ENCODE measurements at places on chromosomes 11 and 22. TPM values are rescaled to one million over a fixed set of nuclear protein-coding genes. Genes with fewer than 3 reads are reported as not detected.

DNA sequence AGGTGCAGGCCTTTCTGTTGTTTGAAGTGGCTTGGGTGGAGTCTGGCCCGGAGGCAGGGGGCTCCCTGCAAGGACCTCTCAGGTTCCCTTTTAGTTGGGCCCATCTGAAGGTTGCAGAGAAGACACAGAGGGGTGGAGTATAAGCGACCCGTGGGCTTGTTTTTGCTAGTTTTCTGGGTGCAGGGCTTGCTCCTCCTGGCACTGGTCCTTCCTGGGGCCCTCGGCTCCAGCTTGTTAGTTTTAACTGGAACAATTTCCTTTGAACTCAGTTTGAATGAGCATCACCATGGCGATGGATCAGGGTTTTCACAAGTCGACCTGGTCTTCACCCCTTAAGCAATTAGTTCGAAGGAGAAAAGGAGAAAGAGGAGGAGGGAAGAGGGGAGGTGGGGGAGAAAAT is 28.5 kb upstream of the OAF start:
- peak; percentile 77 for DNase-seq

DNA sequence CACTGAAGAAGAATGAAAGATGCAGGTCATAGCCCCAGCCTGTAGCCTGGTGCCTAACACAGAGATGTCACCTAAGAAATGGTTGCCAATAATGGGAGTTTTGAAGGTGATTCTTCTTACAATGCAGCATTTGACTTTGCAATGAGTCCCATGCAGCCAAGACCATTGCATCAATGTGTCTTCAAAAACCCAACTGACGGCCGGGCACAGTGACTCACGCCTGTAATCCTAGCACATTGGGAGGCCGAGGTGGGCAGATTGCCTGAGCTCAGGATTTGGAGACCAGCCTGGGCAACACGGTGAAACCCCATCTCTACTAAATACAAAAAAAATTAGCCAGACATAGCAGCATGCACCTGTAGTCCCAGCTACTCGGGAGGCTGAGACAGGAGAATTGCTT is 89.3 kb upstream of the ASPHD2 start:
- DNase-seq, result no peak

GRCh38 chr11:18000760-18001159 is 12.1 kb downstream of the SERGEF start:
- DNase-seq, result no peak

DNA sequence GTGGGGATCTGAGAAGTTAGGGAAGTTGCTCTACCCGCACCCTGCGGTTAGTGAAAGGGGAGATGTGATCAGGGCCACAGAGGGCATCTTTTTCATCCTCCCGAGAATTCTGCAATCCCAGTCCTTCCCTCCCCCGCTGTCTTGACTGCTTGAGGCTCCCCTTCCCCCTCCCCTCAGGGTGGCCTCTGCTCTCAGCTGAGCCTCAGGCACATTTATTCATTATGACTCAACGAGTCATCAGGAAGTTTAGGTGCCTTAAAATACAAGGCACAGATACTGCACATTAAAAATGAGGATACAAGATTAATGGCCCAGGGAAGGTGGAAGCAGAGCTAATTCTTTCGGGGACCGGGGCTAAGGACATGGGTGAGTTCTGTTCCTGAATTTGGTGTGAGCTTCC is 104.0 kb downstream of the CACNA1I start:
- DNase-seq, result no peak

- no peak for DNase-seq
Measured at GRCh38 chr22:48536541-48537342, 1290.9 kb downstream of the BRD1 start.

The KCNK4 gene
- 0.98 TPM for total RNA-seq

The TTC12 gene
- 20.4 TPM for total RNA-seq

DNA sequence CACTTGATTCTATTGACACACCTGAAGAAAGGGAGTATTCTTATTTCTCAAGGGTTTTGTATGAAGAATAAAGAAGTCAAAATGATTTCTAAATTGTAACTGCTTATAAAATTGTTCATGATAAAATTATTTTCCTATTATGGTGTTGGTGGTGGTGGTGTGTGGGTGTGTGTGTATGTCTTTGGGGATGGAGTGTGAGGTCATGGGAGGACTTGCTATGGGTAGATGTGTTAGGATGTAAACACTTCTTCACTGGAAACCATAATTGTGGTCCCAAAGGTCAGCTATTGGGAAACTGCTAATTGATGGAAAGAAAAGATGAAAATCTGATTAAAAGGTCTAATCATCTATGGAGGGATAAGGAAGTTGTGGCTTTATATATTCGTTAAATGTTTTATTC is 5.1 kb downstream of the TRIM22 start:
- DNase-seq, result no peak

GRCh38 chr11:47130543-47130942 is 46.1 kb downstream of the ARFGAP2 start:
- DNase-seq, result no peak

GRCh38 chr11:81602508-81602907 is 1131.2 kb downstream of the FAM181B start:
- no peak for DNase-seq

- no peak for DNase-seq
Measured at GRCh38 chr11:11409901-11410300, 56.9 kb upstream of the CSNK2A3 start.

The TRIM6 gene
- 3.9 TPM for total RNA-seq

DNA sequence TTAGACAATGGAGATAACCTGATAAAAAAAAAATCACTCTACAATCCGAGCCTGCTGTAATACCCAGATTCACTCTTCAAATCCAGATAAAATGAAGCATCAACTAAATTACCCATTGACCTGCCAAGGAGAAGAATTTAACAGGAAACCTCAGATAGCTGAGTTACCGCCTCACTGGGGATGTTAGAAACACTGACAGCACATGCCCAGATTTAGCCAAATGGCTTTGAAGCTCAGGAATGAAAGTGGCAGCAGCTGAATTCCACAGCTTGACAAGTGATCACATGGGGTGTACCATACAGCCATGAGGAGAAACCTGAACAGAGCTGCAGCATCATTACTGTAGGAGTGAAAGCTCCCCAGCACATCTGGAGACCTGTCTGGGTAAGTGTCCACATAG is 807.6 kb downstream of the DLG2 start:
- DNase-seq, result no peak

DNA sequence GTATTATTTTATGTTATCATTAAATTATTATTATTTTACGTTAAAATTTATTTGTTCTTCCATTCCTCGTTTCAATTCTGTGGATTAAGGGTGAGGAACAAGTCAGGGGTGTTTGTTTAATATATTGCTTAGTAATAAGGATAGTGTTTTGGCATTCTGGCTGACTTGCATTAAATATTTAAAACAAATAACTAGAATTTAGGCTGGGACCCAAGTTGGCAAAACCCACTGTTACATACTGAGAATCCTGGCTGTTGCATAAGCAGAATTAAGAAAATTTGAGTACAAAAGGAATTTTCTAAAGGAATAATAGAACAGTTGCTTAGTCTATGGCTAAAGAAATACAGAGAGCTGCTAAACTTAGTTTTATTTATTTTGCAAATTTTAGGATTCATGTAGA is 196.4 kb downstream of the GUCY1A2 start:
- no peak for DNase-seq

GRCh38 chr11:75810637-75811390 is 4.2 kb upstream of the UVRAG start:
- no peak for DNase-seq

- DNase-seq, result no peak
Measured at GRCh38 chr11:67357831-67358670, 4.7 kb upstream of the POLD4 start.

- no peak for DNase-seq
Measured at GRCh38 chr11:120633616-120634393, 122.3 kb downstream of the GRIK4 start.

The TEAD1 gene
- 50.3 TPM for total RNA-seq

The ACTN3 gene
- total RNA-seq, result not detected

DNA sequence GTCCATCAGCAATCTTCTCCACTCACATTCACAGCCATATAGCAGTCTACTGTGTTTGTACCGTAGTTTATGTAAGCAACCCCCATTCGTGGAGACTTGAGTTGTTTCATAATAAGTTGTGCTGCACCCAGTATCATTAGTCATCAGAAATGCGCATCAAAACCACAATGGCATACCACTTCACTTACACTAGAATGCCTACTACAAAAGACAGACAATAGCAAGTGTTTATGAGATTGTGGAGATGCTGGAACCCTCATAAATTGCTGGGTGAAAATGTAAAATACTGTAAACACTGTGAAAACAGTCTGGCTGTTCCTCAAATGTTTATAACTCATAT is 133.3 kb downstream of the ATXN10 start:
- DNase-seq, result no peak

DNA sequence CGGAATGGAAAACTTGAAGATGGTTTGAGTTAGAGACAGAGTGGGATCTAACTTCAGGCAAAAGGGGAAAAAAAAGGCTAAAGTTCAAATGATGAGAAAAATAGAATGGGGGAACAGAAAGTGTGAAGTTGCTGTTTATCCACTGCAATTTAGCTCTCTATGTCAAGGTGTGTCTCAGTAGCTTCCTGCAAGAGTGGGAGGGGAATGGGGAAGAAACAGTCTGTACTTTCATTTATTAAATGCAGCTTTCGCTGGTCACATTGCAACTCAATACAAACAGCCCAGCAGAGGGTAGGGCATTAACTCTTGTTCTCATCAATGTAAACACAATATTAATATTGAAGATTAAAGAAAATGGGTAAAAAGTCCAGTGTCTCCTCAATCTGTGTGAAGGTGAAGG is 214.7 kb upstream of the SYN3 start:
- no peak for DNase-seq

The SCUBE2 gene
- 36.3 TPM for total RNA-seq

The C22orf23 gene
- total RNA-seq, result not detected

The PGA3 gene
- total RNA-seq, result 2.5 TPM

DNA sequence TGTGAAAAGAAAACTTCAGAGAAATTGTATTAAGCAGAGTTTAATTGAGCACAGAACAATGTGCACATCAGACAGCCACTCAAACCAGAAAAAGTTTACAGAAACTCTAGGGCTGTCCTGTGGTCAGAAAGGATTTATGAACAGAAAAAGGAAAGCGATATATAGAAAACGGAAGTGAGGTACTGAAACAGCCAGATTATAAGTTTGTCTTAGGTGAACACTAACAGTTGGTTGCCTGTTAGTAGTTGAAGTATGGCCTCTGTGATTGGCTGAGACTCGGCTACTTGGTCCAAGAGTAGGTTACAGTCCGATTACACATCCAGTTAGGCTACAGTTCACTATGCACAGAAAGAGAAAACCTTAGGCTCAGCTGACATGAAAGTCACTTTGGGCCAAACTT is 1232.5 kb upstream of the RAG2 start:
- DNase-seq, result no peak

The TIMM10 gene
- 45.2 TPM for total RNA-seq

- DNase-seq, result no peak
Measured at GRCh38 chr22:34808618-34809017, 257.3 kb upstream of the ISX start.

GRCh38 chr11:1041936-1042608 is 5.6 kb upstream of the MUC6 start:
- no peak for DNase-seq

DNA sequence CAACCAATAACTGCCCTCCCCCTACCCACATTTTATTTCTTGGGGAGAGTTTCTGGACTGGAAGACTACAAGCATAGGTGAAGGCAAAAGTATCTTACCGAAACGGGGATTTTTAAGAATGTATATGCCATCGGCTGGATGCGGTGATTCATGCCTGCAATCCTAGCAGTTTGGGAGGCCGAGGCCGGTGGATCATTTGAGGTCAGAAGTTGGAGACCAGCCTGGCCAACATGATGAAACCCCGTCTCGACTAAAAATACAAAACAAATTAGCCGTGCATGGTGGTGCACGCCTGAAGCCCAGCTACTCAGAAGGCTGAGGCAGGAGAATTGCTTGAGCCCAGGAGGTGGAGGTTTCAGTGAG is 20.8 kb upstream of the SLN start:
- no peak for DNase-seq

DNA sequence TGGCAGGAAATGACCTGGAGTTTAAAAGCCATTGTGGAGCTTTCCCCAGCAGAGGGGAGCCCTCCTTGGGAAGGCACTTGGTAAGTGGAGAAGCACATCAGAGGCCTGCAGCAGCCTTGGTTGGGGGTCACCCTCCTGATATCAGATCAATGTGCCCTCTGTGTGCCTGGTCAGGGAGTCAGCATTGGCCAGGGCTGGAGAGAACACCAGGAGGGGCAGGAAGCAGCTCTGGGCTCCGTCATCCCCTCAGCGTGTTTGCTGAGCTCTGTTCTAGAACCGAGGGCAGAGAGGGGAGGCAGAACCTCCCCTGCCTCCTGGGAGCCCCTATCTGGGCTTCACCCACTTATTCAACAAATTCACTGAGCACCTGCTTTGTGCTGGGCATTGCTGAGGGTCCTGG is 846.0 kb downstream of the TBC1D22A start:
- DNase-seq, result no peak

- DNase-seq, result no peak
Measured at GRCh38 chr22:26711205-26711963, 54.0 kb downstream of the MIAT start.

DNA sequence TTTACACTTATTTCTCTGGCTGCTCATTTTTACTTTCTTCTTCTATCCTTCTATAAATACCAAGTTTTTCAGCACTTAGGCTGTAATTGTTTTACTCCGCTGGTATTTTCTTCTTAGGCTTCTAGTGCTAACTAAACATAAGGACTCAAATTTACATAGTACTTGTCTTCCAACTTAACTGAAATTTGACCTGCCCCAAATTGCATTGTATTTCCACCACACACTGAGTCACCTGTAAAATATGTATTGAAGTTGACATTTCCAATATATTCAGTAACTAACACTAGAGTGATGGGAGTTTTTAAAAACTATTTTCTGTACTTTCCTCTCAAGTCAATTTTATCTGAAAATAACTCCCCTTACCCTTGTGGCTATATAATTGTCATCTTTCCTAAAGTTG is 1794.1 kb upstream of the RAG2 start:
- DNase-seq, result no peak

GRCh38 chr22:43085658-43086606 is 3.3 kb downstream of the TTLL1 start:
- no peak for DNase-seq

The PDGFD gene
- total RNA-seq, result 21.9 TPM

The IRF7 gene
- total RNA-seq, result 18.9 TPM

- DNase-seq, result no peak
Measured at GRCh38 chr22:22343581-22344296, 99.2 kb downstream of the VPREB1 start.

The GALNT18 gene
- 22.1 TPM for total RNA-seq

DNA sequence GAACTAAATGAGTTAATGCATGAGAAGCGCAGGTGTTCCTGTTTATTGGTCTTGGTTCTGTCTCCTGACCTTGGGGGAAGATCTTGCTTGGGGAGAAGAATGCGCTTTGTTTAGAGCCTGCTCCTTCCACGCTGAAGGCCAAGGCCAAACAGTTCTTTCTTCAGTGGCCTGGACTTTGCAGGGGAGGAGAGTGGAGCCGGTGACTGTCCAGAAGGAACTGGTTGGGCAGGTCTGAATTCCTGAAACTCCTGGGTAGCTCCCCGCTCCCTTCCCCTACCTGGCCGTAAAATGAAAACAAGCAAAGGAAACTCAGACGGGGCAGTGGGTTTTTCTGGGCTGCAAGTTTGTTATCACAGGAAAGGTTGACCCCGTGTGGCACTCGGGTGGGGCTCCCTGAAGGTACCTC is 3.6 kb downstream of the ARHGAP8 start:
- DNase-seq, result no peak

GRCh38 chr11:112858289-112859023 is 102.8 kb upstream of the NCAM1 start:
- no peak for DNase-seq

Data from vagina (tissue), 2 donors.